HT1080 (cell line): ENCODE measurements at places on chromosomes 5 and 9. TPM values are rescaled to one million over a fixed set of nuclear protein-coding genes. Genes with fewer than 3 reads are reported as not detected.

Gene EPB41L4A
- 0.30 TPM in 1 of 2 replicates, not detected in the other for total RNA-seq

Gene SH3TC2
- 22.1 and 24.0 TPM in 2 replicates for total RNA-seq

Gene HAVCR2
- 0.20 and 0.39 TPM in 2 replicates for total RNA-seq

Gene RORB
- 0.13 and 0.17 TPM in 2 replicates for total RNA-seq
